Hematopoietic multipotent progenitor cell treated with erythropoietin and hydrocortisone succinate and interleukin-3 and kit ligand, for 15 days (in vitro differentiated cells): ENCODE measurements at places on chromosomes 3 and 15.

DNA sequence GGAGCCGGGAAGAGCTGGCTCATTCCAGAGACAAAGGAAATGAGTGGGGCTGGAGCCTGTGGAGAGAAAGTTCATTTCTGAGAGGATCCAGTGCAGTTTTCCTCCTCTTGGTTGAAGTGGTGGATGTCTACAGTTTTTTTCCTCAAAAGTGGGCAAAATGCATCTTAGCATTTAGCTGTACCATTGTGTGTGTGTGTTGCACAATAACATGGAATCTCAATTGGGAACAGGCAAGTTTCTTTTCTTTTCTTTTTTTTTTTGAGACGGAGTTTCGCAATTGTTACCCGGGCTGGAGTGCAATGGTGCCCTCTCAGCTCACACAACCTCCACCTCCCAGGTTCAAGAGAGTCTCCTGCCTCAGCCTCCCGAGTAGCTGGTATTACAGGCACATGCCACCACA lies 101.5 kb upstream of the UBE2E1 start:
- DNase-seq, result no peak

- no peak for DNase-seq
Observed at GRCh38 chr3:156787926-156788663, 38.1 kb upstream of the LEKR1 start.

- DNase-seq, result no peak
Observed at GRCh38 chr15:74995779-74996765, 709 bp downstream of the SCAMP5 start.

GRCh38 chr15:69668963-69669362 lies 216.3 kb downstream of the RPLP1 start:
- DNase-seq, result no peak

- DNase-seq, result peak; percentile 19
Observed at GRCh38 chr15:74906067-74906449, 593 bp downstream of the FAM219B start.

- no peak for DNase-seq
Observed at GRCh38 chr3:72791161-72791560, 57.1 kb downstream of the SHQ1 start.

DNA sequence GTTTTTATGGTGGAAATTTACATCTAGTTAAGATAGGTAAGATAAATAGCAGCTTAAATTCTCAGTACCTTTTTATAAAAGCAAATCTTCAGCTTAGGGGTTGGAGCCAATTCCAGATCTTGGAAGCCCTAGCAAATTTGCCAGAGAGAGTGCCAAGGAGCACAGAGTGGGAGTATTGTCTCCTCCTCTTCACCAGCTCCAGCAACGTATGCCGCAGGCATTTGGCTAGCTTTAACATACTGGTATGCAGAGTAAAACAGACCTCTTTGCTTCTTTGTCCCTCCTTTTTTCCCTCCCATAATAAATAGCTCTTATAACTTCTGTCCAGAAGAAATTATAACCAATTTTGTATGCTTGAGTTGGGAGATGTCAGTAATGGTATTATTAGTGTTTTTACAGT lies 140.4 kb downstream of the DIPK2A start:
- DNase-seq, result no peak

DNA sequence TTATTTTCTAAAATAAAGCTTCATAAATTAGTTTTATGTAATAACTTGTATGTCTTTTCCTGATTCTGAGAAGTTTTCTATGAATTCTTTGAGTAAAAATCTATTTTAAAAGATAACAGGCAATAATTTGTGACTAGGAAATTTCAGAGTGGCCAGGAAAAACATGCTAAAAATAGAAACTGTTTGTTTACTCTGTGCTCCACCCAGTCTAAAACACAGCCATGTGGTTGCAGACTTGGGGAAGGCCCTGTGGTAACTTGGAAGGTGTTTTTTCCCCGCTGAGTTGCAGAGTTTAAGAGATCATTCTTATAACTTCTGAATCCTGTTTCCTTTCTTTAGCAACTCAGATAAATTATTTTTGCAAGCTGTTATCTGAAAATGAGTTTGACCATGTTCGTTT lies 21.9 kb downstream of the PLCL2 start:
- peak; percentile 48 for DNase-seq

DNA sequence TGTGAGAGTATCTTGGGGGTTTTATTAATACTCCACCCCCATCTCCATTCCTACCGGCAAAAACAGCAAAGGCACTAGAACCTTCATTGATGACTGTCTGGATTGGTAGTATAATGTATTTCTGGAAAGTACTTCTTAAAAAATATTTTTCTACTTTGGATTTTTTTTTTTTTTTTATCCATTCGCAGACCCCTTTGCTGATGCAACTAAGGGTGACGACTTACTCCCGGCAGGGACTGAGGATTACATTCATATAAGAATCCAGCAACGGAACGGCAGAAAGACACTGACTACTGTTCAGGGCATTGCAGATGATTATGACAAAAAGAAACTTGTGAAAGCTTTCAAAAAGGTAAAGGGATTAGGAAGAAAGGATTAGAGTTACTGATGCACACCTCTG lies 1.2 kb downstream of the EIF1B start:
- DNase-seq, result peak; percentile 35

DNA sequence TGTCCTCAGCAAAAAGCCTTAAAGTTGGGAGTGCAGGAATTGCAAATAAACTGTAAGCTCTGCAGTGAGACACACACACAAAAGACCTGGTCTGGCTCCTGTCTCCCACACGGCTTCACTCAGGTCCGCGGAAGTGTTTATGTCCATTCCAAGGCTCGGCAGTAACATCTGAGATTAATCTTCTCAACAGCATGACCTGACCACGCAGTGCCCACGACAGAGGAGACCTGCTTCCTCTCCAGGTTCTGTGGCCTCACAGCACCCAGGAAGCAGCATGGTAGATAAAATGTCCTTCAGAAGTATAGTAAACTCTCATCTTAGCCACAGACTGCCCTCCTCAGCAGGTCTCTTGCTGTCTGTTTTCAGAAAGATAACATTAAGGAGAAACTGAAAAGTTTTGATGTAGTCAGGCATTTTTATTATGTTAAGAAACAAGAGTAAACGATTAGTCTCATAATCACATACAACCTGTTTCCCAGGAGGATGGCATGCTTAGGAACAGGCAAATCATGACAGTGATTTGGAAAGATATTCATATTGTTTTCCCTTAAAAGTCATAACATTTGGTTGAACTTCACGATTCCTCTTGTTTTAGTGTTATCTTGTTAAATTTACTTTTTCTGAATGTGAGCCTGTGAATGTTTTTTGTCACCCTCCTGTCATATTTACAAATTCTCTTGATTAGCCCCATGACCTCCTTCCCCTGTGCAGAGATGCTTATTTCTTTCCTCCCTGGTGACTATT lies 34.6 kb downstream of the CD200R1L start:
- DNase-seq, result no peak

- no peak for DNase-seq
Observed at GRCh38 chr3:149647285-149647684, 10.5 kb downstream of the WWTR1 start.

DNA sequence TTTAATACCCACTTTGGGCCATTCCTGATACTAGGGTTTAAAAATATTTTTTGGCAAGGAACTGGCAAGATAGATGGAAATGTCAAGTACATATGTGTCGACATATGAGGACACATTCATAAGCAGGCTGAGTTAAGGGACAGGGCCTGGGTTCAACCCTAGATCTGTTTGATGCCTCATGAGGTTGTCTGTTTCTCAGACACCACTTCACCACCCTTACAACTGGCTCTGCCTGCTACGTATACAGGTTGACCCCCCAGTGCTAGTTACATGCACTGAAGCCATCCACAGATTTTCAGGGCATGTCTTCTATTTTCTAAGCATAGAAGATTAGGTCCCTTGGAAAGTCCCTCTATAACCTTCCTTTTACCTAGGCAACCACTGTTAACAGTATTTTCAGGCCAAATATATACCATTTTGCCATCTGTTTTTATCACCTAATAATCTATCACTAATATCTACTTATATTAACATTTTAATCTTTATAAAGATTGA lies 296.7 kb downstream of the PLCL2 start:
- DNase-seq, result no peak

DNA sequence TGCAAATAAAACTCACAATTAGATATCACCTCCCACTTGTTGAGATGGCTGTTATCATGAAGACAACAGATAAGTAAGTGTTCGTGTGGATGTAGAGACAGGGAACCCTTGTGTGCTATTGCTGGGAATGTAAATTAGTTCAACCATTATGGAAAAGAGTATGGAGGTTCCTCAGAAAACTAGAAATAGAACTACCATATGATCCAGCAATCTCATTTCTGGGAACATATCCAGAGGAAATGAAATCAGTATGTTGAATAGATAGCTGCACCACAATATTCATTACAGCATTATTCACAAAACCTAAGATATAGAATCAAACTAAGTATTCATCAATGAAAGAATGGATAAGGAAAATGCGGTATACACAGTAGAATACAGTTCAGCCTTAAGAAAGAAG lies 418.7 kb upstream of the CNTN6 start:
- no peak for DNase-seq

DNA sequence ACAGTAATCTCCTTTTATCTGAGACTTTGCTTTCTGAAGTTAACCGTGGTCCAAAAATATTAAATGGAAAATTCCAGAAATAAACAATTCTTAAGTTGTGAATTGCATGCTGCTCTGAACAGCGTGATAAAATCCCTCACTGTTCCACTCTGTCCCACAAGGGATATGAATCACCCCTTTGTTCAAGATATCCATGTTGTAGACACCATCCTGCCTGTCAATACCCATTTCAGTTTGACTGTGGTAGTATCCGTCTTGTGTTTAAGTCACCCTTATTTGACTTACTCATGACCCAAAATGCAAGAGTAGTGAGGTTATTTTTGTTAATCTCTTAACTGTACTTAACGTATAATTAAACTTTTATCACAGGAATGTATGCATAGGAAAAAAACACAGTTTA lies 435.0 kb downstream of the SHQ1 start:
- no peak for DNase-seq

DNA sequence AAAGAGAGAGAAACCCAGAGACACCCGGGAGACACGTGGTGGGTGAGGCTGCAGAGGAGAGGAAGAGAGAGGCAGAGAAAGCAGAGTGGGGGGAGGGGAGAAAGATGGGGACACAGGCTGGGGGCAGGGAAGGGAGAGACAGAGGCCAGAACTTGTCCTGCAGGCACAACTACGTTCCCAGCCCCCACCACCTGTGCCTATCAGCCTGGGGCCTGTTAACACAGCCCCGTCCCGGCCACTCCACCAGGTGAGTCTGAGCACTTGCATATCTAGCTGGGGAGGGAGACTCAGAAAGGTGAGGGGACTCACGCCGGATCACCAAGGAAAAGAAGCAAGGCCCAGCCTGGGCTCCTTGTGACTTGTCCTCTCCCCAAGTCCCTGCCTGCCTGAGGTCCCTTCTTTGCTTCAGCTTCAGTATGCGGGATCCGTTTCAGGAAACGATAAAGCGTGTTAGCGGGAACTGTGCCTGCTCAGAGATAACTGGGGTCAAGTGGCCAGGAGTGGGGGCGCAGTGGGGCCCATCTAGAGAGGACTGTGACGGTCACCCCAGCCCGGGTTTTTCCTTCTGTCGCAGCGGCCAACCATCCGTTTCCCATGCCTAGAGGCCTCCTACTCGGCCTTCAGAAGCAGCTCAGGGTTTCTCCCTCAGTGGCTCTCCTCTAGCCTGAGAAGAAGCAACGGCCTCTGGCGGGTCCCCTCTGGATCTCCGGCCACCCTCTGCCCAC lies 10.3 kb downstream of the LINGO1 start:
- no peak for DNase-seq

GRCh38 chr3:46006238-46007032 lies 10.8 kb upstream of the FYCO1 start:
- DNase-seq, result no peak

DNA sequence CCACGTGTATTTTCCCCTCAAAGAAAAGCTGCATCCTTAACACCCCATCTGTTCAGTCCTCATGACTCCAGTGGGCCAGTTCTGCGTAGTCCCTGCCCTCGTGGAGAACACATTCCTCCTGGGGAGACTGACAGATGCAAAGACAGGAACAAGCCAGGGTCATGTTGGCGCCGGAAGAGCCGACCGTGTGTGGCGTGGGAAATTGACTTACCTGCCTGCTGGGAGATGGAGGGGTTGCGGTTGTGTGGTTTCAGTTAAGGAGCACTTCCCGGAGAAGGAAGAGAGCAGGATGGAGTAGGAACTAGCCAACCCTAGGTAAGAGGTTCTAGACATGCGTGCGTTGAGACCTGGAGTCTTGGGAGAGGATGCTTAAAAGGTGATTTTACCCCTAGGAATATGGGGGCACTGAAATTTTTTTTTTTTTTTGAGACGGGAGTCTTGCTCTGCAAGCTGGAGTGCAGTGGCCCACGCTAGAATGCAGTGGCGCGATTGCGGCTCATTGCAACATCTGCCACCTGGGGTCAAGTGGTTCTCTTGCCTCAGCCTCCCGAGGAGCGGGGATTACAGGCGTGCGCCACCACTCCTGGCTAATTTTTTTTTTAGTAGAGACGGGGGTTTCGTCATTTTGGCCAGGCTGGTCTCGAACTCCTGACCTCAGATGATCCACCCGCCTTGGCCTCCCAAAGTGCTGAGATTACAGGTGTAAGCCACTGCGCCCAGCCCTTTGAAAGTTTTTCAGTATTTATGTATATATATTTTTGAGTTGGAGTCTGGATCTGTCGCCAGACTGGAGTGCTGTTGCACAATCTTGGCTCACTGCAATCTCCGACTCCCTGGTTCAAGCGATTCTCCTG lies 1.4 kb downstream of the VHL start:
- no peak for DNase-seq

DNA sequence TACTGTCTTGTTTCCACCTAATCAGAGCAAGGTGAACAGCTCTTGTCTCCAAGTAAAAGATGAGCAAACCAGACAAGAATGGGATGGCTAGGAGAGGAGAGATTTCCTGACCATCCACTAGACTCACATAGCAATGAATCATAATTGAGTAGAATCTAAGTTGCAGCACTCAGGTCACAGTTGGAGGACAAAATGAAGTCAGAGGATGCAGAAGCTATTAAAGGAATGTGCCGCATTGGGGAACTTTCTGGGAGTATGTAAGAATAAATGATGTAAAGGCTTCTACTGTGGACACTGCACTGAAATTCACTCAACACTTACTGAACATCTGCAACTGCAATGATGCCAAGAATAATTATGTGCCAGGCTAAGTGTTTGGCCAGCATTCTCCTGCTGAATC lies 217.4 kb upstream of the WNT5A start:
- no peak for DNase-seq

- DNase-seq, result no peak
Observed at GRCh38 chr3:140499114-140499757, 178.6 kb upstream of the TRIM42 start.

DNA sequence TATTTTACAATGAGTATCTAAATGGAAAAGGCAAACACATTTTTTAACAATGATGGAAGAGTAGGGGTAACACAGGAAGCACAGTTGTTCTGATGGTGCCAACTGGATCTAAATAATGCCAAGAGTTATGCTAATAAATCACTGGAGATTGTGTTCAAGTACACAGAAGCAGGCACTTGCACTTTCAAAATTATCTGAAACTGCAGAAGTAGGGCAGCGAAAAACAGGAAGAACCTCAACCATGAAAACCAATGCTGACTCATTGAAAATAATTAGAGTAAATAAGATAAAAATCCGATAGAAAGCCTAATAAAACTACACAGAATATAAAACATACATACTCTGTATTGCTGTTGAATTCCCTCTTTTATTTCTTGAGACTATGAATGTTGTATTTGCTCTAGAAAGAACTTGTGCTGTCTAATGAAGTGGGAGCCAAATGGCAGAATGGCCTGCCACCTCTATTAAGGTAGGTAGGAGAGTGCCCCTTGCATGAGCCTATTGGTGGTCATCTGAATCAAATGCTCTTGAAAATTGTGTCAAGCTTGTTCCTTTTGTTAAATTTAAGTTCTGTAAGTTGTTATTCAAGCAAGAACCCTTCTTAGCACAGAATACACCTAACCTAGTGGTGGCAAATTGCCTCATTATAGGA lies 93.7 kb downstream of the ABI3BP start:
- no peak for DNase-seq
